Stimulated activated CD4-positive, alpha-beta T cell treated with anti-CD3 and anti-CD28 coated beads, TNF-alpha, amount 100 ng/mL, for 24 hours (primary cell): ENCODE measurements at places on chromosomes 16 and 17.

- DNase-seq, result no peak
Observed at GRCh38 chr17:17794382-17794781, 42.4 kb downstream of the SREBF1 start.

DNA sequence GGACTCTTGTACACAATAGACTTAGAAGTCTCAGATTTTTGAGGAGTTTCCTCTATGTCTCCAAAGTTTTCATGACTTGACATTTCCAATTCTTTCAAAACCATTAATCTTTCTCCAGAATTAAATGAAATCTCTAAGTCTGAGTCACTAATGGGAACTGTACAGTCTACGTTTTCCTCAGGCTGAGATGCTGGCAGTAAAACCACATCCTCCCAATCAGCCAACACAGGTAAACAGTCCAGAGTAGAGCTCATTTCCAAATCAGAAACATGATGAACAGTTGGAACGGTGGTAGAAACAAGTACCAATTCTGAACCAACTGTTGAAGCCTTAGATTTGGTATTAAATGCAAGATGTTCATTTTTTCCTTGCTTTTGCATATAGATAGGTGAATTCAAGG is 7.9 kb downstream of the ERI2 start:
- DNase-seq, result no peak

GRCh38 chr16:52405441-52405840 is 141.5 kb downstream of the TOX3 start:
- DNase-seq, result no peak

DNA sequence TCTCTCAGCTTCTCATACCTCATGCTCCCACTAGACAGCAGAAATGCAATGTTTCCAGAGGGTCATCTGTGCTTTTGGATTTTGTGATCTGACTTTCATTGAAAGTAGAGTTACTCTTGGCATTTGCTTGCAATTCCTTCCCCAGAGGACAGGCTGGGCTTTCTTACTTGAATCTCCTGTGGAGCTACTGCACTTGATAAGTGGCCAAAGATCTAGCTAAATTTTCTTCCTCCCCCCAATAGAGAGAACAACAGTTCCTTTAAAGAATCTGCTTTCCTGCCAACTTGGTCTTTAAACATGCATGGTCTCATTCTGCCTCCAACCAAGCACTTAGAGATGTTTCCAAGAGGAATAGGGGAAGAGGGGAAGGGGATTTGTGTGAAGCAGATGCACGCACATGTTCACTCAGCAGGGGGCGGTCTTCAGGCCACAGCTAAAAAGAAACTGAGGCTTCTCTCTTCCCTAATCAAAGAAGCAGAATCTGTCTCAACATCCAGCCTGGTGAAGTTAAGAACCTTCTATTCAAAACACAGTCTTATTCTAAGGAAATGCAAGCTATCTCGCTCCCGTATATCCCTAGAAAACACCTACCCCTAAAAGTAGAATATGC is 229.6 kb downstream of the ZFHX3 start:
- no peak for DNase-seq

DNA sequence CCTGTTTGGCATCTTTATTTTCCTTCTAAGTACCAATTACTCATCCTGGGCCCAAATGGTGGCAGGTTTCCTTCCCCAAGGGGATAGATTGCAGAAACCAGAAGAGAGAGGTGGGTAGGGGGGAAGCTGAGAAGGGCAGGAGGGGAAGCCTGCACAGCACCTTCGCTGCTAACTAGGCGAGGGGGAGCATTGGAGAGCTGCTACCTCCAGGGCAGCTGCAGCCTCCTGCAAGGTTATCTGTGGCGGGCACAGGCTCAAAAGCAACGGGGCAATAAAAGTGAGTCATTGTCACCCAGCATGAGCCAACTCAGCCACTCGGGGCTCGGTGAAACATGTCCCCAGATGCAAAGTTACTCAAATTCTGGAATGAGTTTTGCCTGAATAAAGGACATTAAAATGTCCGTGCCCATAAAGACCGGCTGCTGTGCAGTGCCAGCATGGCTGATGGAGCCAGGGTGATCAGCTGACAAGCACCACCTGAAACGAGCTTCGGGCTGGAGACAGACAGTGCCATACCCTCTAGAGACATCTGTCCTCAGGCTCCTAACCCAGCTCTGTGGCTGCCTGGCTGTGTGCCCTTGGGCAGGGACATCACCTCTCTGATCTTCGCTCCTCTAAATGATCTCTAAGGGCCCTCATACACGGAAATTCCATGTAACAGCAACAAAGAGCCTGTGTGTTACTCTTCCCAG is 68.1 kb upstream of the GRIN2A start:
- no peak for DNase-seq

- DNase-seq, result no peak
Observed at GRCh38 chr17:74539281-74539820, 6.6 kb downstream of the CD300C start.

DNA sequence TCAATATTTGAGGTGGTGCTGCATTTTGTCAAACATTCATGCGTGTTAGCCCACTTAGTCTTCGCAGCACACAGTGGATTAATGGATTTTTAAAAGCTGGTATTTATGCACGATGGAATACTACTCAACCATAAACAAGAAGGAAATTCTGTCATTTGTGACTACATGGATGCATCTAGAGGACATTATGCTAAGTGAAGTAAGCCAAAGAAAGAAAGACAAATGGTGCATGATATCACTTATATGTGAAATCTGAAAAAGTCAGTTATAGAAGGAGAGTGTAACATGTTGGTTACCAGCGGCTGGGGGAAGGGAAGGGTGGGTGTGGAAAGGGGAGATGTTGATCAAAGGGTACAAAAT is 23.0 kb downstream of the HMOX2 start:
- no peak for DNase-seq

DNA sequence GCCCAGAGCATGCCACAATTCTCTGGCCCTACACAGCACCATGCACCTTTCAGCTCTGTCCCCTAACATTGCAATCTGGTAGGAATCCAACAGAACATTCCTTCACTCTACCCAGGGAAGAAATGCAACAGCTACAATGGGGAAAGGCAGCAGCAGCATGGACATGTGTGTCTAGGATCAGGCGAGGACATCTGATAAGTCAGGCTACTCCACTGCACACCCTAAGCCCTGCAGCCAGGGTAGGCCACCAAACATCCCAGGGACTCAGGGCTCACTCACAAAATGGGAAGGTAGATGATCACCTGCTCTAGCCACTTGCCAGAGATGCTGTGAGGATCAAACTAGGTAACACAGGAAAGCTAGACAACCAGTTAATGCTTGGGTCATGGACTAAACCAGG is 5.1 kb downstream of the RANBP10 start:
- no peak for DNase-seq

GRCh38 chr16:89153848-89154271 is 17.7 kb upstream of the CDH15 start:
- DNase-seq, result no peak

GRCh38 chr17:70124723-70125122 is 44.6 kb upstream of the KCNJ2 start:
- DNase-seq, result no peak

DNA sequence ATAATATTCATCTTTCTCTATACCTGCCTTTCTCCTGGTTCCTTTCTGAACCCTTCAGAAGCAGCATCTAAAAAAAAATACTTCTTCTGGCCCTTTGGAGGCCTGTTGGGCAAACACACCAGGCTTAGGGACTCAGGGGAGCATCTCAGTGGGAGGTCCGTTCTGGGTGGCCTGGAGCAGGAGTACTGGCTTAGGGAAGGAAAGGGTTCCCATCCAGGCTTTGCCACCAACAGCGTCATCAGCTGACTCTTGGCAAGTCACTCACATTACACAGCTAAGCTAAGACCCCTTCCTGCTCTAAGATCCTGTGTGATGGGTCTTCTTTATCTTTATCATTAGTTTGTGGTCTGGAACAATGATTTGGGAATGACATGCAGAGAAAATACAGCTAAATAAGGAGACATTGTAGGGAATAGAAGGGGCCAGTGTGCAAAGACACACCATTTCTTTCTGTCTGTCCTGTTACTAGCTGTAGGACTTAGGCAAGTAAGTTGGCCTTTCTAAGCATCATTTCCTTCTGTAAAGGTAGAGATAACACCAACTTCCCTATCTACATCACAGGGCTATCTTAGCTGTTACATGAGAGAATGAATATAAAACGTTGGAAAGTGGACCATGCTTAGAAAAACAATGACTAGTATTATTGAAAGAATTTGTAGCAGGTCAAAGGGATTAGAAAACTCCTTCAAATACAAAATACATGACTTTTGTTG is 9.9 kb downstream of the PCTP start:
- DNase-seq, result no peak

DNA sequence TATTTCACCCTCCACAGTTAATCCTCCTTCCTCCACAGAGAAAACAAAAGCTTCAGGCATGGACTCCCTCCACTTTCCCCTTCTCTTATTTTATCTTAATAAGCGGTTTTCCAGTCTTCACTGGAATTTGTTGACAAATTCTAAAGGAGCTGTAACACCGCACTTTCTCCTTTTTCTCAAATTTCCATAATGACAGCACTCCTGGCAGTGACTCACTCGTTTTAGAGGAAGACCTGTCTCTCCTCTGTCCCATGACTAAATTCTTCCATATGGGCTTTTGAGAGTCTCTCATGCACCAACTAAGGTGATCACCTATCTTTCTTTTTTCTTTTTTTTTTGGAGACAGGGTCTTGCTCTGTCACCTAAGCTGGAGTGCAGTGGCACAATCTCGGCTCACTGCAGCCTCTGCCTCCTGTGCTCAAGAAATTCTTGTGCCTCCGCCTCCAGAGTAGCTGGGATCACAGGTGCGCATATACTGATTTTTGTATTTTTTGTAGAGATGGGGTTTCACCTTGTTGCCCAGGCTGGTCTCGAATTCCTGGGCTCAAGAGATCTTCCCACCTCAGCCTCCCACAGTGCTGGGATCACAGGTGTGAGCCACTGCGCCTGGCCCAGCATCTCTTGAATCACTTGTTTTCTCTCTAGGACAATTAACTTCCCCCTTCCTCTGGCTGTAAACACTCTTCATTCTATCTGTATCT is 7.7 kb downstream of the ITGAM start:
- no peak for DNase-seq

DNA sequence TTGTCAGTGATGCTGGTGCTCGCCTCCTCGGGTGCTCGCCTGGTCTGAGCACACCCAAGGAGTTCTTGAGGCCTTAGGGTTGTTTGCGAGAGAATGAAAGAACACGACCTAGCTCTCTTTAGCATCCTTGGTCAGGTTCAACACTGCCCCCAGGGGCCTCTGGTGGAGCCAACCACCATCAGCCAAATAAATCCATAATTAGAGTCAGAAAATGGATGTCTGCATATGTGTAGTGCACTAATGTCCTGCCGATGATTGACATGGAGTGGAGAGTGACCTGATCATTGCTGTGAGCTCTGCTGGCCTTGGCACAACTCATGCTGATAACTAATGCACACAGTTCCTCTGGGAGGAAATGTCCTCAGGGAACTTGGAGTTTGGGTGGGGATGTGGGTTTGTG is 8.2 kb upstream of the STH start:
- DNase-seq, result no peak

DNA sequence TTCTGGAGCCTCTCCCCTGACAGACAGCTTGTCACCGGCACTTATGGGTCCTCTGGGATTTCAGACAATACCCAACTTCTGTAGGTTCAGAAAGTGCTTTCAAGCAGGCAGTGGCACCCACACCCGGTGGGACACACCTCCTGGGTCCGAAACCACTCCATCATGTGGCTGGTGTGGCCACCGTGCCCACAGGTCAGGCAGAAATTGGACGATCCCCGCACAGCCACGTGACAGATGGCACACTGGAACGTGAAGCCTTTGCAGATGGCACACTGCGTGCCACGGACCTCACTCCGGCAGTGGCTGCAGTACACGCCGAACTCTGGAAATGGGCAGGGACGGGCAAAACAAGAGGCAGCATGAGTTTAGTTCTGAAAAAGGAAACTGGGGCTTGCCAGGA is 99.5 kb upstream of the FA2H start:
- no peak for DNase-seq
